ENCODE measurements at places on chromosomes 2 and 18. TPM values are rescaled to one million over a fixed set of nuclear protein-coding genes. Genes with fewer than 3 reads are reported as not detected.

DNA sequence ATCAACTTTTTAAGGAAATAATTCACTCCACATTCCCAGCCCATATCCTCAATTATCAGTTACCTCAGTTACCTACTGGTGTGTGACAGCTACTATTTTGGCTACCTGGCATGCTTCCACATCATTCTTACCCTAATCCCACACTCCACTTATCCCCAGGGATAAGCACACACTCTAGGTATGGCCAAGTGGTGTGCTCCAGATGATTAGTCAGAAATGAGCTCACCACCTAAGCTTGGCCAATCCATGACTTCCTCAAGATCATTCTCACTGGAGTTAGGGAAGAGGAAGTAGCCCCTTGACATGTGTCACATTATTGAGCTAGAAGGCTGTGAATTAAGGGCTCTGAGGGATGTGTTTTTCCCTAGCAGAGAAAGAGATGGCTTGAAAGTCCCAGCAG, 20.9 kb upstream of the SMAD4 start:
- no peak for DNase-seq

DNA sequence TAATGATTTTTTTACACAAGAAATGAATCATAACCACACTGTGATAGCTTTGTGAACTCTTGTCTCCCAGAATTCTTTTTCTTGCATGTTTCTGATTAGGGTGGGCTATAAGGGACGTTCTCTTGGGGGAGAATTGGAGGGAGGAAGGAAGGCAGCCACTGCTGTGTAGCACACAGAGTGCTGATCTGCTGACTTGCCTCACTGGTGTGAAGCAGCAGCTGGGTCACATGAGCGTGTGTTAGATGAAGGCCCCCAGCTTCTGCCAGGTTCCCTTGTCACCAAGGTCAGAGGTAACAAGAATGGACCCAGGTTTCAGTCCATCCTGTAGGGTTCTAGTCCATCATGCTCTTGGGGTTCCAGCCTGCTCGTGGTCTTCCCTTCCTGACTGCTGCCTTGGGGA, 107.4 kb upstream of the GLI2 start:
- DNase-seq = no peak

- DNase-seq = no peak
Observed at GRCh38 chr2:83233326-83233725, 1225.8 kb downstream of the SUCLG1 start.

- no peak for DNase-seq
Observed at GRCh38 chr2:187228986-187229385, 219.1 kb downstream of the CALCRL start.

- DNase-seq = peak; percentile 35
Observed at GRCh38 chr2:94874277-94874997, 3.2 kb downstream of the TEKT4 start.

Gene MERTK
- polyA plus RNA-seq = 22.9 TPM

Gene STPG4
- polyA plus RNA-seq = 0.12 TPM

DNA sequence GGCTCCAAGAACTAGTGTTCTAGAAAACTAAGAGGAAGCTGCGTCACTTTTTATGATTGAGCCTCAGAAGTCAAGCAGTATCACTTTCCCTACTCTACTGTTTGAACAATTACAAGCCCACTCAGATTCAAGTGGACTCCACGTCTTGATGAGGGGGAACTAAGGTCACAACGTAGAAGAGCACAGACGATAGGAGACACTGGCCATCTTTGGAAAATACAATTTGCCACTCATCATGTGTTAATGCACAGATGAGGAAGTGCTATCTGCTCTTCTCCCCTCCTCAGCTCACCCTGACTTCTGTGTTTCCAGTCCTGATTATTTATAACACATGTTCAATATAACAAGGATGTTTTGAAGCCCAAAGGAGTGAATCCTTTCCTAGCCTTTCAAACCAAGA, 76.1 kb upstream of the CYP1B1 start:
- DNase-seq = no peak

Gene DNAJC5G
- polyA plus RNA-seq = 2.0 TPM

- no peak for DNase-seq
Observed at GRCh38 chr2:60260639-60261296, 292.7 kb downstream of the BCL11A start.

GRCh38 chr2:157320409-157320808, 5.2 kb downstream of the ERMN start:
- no peak for DNase-seq

GRCh38 chr2:26672112-26672817, 20.3 kb upstream of the KCNK3 start:
- DNase-seq = peak; percentile 19
